ENCODE measurements at places on chromosomes 16 and 17.

GRCh38 chr16:59909262-59909661, 1175.1 kb upstream of the GOT2 start:
- no peak for DNase-seq

GRCh38 chr17:33023790-33024189, 32.1 kb downstream of the SPACA3 start:
- DNase-seq = no peak

DNA sequence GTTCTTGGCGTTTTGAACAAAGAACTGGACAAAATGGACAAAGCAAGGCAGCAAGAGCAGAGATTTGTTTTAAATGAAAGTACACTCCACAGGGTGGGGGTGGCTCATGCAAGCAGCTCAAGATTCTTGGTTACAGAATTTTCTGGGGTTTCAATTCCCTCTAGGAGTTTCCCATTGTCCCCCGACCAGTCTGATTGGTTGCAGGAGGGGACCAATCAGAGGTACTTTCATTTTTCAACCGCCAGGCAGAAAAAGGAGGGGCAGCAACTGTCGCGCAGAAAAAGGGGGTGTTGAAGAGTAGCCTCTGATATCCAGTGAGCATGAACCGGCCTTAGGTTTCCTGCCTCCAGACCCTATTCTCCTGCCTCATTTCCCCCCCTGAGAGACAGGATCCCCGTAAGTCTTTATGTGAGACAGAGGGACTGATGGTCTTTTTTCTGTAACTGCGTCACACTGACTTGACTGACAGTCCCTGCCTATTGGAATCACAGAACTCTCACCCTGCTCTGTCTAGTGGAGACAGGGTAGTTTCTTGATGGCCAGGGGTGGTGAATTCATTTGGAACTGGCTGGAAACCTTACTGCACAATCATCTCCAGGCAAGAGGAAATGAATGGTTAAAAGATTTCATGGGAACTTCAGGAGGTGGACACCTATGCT, 59.4 kb upstream of the ALOX12 start:
- DNase-seq = no peak

DNA sequence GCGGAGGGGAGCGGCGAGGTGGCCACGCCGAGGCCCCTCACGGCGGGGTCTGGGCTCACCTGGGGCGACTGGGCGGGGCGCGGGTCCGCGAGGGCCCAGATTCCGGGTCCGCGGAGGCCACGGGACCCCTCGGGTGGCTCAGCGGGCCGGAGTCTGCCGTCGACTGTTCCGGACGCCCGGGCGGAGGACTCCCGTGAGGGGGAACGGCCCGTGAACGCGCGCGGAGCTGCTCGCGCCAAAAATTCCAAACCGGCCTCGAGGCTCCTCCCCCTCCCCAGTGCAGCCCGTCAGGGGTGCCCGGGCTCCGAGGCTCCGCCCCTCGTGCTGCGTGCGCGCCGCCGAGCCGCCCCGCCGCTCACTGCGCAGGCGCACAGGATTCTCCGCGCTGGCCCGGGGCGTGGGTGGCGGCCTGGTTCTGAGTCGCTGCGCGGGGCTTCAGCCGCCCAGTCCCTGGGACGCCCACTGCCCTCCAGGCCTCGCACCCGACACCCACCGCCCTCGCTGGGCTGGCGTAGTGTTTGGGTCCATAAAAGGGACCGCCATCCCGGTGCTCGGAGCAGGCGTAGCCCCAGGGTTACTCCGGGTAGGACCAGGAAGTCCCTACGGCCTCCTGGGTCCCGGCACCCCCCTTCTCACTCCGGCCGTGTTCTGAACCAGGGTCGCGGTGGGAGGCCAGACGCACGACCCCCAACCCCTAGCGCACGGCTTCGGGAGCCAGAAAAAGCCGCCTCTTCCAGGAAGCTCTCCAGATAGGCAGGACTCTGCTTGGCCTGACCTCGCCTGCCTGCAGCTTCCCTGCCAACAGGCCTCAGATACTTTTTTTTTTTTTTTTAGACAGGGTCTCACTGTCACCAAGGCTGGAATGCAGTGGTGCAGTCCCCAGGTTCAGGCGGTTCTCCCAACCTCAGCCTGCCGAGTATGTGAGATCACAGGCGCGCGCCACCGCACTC, at the start of gene PKMYT1:
Gene PKMYT1, minus strand, starts transcription at position 220 of the 950 bp plus-strand sequence. CDS start 789 bp downstream, outside the sequence.
- peak; percentile 76 for DNase-seq

GRCh38 chr17:46976626-46977270, 2.3 kb downstream of the RPRML start:
- no peak for DNase-seq

- DNase-seq = no peak
Observed at GRCh38 chr16:86288716-86289294, 221.5 kb upstream of the FOXF1 start.
